ENCODE measurements at places on chromosomes 4 and X. TPM values are rescaled to one million over a fixed set of nuclear protein-coding genes. Genes with fewer than 3 reads are reported as not detected.

The CORIN gene
- 1.4 TPM for total RNA-seq

GRCh38 chrX:153957224-153957623 is 12.8 kb upstream of the RENBP start:
- no peak for DNase-seq

The NPY2R gene
- not detected for total RNA-seq

DNA sequence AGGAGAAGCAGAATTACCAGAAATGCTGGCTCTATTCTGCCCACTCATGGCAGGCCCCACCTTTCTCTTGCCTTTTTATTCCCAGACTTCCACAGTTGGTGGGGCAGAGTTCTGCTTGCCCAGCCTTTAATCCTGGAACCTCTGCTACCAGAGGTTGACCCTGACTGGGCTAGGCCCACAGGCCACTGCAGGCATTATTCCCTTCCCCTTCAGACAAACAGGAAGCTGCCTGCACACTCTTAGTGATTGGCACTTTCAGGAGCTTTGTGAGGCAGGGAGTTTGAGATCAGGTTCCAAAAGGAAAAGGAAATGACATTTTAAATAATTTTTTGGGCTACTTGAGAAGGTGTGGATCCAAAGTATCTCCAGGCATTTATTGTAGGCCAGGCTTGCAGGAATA is 18.8 kb downstream of the MSN start:
- no peak for DNase-seq

DNA sequence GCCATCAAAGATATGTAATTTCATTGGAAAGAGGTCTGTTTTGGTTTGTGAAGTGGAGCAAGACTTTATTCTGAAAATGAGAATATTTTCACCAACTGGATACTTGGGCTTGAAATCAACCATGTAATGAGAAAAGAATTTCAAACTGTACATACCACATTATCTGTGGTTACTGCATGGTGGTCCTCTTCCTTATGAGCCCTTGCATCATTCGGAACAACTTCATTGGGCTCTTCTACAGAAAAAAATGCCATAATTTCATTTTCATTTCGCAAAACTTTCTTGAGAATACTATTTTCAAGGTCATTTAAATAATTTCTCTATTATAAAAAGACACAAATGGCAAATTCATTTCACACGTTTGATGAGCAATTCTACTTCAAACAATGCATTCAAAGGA is 148.6 kb upstream of the RPS6KA6 start:
- DNase-seq, result no peak

GRCh38 chr4:65083076-65083475 is 587.2 kb downstream of the EPHA5 start:
- no peak for DNase-seq

DNA sequence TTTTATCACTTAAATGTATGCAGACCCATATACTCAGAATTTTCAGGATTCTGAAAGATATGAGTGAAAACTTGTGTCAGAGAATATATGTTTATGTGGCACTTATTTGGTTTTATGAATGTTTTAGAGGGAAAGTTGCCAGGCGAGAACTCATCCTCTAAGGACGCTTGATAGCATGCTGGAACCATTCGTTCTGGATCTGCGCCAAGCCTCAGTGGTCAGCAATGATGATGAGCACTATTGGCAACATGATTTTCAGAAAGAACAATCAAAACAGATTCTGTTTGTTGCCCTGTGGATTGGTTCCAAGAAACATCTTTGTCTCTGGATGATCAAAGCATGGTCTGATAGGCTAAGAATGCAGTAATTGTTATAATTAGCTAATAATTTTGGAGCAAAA is 32.1 kb upstream of the RAPGEF2 start:
- no peak for DNase-seq

GRCh38 chrX:119672426-119672825 is 20.5 kb downstream of the SEPTIN6 start:
- no peak for DNase-seq

DNA sequence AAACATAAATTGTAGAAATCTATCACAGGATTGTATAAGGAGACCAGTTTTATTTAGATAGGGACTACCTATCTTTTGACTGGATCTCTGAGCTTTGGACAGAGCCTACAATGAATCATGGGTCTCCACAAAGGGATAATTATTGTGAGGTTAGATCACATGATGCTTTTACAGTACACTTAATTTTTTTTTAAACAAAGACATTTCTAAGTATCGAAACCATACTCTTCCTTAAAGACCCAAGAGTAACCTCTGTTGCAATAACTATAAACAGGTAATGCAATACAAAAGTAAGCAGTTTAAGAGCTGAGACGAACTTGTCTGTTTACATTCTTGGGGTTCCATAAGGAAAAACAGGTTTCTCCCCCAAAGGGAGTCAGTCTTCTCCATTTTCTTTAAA is 64.3 kb upstream of the GABRE start:
- DNase-seq, result no peak

The HMX1 gene
- not detected for total RNA-seq

DNA sequence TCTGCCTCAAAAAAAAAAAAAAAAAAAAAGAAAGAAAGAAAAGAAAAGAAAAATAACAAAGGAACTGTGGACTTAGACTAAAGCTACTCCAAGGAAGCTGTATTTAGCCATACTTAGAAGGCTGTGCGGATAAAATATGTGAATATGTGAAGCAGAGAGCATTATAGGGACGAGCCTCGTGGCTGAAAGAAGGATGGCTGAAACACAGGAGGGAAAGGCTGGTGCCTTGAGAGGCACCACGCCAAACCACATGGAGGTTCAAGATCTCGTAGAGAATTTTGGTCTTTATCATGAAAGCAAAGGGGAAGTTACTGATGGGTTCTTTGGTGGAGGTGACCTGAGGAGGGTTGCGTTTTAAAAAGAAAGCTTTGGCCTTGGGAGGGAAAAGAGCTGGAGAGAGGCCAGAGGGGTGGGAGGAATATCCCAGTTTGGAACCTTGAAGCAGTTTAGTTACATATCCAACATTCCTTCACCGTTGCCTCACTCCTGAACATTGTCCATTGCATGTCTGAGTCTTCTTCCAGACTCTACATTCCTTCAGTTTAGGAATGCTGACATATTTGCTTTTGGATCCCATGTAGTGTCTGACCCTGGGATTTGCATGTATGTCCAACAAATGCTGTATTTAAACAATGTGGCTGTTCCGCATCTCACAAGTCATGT is 82.5 kb downstream of the CPE start:
- DNase-seq, result no peak

The RNF113A gene
- total RNA-seq, result 10.2 TPM
